ENCODE measurements at places on chromosomes 3 and 15.

DNA sequence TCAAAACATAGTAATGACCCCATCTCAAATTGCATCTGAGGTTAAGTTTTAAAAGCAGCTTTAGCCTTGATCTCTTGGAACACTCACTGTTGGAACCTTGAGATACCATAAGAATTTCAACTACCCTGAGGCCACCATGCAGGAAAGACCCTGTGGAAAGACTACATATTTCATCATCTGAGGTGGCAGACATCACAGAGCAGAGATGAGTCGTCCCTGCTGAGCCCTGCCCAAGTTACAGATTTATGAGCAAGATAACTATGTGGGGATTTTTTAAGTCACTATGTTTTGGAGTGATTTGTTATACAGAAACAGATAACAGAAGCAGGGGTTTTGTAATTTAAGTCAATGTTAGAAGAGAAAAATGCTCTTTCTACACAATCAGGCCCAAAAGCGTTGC, 168.4 kb downstream of the STAC start:
- DNase-seq, result no peak

GRCh38 chr15:99996660-99997059, 263.4 kb upstream of the LYSMD4 start:
- DNase-seq, result no peak

- no peak for DNase-seq
Observed at GRCh38 chr3:28008235-28008634, 233.2 kb upstream of the CMC1 start.

- no peak for DNase-seq
Observed at GRCh38 chr3:62051506-62051905, 321.8 kb downstream of the FEZF2 start.

- no peak for DNase-seq
Observed at GRCh38 chr3:112889357-112889756, 42.7 kb upstream of the CD200R1L start.

DNA sequence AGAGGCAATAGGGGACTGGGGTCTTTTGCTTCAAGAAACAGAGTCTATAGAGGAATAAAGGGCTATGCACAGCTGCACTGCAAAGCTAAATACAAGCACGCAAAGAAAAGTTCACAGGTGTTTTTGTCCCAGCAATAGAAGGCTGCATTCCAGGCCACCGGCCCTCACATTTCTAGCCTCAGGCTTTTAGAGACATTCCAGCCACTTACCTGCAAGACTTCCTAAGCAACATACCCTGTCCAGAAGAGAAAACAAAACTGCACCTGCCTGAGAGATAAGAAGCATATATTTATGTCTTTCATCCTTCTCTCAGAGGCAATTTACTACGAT, 220.5 kb downstream of the OPA1 start:
- DNase-seq, result no peak

DNA sequence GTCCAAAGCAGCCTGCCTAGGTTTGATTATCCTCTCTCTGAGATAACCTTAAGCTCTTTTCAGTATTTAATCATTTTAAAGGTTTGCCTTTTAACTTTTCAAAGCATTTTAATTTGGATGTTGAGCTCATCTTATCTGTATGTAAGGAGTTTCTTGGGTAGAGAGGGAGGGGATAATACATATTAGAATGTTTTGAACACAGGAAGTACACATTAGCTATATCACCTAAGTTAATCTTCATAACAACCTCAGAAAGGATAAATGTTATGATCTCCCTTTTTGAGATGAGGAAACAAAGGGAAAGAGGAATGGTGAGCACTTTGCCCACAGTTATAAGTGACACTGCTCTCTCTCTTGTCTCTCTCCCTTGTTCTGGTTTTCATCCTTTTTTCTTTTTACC, 2.2 kb upstream of the CD47 start:
- no peak for DNase-seq

DNA sequence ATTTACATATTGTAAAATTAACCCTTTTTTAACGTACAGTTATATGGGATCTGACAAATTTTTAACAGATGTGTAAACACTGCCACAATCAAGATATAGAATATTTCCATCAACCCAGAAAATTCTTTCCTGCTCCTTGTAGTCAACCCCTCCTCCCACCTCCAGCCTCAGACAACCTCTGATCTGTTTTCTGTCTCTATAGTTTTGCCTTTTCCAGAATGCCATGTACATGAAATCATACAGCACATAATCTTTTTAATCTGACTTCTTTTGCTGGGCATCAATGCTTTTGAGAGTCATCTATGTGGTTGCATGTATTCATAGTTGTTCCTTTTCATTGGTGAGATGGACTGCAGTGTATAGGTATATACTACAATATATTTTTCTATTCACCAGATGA, 153.0 kb downstream of the SMAD6 start:
- DNase-seq, result no peak

DNA sequence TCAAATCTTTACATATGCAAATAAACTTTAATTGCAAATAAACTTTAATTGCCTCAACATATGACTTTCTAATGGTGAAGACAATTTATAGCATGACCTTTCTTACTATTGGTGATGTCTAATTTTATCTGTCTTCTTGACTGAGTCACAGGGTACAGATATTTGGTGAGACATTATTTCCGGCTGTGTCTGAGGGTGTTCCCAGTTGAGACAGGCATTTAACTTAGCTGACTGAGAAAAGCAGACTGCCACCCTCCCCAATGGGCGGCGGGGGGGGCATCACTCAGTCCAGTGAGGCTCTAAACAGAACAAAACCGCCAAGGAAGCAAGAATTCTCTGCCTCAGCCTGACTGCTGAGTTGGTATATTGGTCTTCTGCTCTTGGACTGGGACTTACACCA, 160.0 kb downstream of the TBL1XR1 start:
- no peak for DNase-seq

DNA sequence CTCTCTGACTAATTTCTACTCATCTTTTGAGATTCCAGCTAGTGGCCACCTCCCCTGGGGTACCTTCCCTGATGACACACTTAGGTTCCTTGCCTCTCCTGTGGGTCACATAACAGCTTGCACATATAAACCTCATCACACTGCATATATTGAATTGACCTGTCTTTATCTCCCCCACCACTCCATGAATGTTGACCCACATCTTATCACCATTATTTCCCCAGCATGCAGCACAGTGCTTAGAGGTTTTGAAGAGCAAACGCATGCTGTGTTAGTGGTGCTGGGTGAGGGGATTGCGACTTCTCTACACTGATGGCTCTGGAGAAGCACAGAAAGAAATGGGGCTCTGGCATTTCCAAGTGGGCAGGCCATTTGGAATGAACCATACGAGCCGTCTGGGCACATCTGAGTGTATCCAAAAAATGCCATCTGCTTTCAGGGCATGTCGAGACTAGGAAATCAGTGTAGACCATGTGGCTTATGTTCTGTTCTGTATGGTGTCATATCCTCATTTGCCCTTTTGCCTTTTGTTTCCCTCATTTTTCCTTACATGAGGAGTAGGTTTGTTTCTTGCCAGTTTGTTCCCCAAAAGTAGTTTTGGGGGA, 333.2 kb upstream of the TRIM42 start:
- no peak for DNase-seq

GRCh38 chr3:117762621-117763037, 1053.0 kb downstream of the TUSC7 start:
- no peak for DNase-seq

DNA sequence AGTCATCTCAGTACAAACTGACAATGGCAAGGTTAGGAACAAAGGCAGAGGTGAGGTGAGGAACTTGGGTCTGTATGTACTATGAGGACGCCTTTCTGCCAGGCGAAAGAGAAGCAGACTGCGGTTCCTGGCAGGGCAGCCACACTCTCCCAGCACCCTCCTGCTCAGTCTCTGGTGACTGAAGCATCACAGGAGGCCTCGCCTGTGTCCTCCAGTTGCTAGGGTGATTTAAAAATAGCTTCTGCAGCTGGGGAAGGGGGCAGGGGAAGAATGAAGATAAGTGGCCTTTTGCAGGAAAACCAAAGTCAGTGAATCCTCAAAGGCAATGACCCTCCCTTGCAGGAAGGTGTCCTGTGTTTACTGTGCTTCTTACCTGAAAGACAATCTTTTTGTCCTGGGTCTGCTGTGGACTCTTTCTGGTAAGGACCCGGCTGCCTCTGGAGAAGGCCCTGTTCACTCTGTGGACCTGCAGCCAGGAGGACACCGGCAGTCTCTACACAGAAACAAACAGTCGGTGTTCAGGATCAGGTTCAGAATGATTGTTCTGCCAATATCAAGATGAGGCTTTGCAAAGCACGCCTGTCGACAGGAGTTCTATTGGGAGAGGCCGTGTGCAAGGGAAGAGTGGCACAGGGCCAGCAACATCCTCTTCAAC, 65.7 kb upstream of the DGKG start:
- no peak for DNase-seq

DNA sequence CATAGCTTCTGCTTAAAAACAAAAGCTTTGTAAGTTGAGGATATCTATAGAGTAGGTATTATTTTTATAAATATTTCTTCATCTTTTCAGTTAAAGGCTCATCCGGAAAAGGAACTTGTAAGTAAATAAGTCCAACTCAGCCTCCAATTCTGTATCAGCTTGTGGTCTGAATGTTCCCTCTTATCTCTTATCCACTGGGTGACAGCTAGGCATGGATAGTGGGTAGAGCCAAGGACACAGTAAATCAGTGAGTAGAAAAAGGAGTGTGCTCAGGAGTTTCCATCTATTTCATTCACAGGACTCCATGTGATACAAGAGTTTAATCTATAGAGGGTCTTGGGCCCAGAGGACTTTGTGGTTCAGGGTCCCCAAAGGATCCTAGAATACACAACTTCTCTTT, 50.9 kb downstream of the FRMD5 start:
- DNase-seq, result no peak

GRCh38 chr3:45605534-45605933, 11.0 kb downstream of the LIMD1 start:
- no peak for DNase-seq

DNA sequence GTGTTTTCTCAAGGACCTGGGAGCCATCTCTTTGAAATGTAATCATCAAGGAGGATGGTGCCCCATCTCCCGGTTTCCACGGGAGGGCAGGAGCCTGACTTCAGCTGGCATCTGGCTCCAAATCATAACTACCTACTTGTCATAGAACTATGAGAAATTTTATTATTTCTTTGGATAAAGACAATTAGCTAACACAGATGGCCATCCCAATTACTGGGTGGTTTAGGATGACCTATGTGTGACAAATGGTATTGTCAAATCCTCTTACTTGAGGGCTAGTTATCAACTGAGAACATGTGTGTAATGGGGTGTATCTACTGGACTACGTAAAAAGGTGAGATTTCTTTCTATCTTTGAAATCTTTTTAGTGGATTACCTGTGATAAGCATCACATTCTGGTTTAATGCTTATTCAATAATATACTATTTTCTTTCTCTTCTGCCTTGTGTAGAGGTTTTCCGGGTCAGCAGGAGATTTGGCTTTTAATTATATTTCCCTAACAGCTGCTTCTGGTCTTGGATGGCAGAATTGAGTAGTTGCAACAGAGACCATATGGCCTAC, 15.3 kb upstream of the PARP14 start:
- no peak for DNase-seq

GRCh38 chr3:62956411-62956810, 81.2 kb upstream of the CADPS start:
- DNase-seq, result no peak

GRCh38 chr3:196778755-196779154, 39.1 kb downstream of the PAK2 start:
- no peak for DNase-seq

DNA sequence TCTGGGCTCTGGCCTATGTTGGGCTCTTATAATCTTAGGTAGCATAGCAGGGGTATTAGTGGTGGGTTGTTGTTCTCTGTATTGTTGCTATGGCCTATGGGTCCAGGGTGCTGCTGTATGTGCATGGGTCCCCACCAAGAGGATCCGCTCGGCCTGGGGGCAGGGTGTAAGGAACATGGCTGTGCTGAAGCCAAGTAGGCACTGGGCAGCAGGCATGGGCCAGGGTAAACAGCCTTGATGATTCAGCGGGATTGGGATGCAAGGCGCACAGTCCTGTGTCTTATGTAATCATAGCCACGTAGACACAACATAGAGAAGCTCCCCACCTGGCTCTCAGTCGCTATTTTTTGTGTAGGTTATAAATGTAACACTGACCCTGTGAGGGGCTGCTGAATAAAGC, 306.9 kb downstream of the ZPLD1 start:
- DNase-seq, result no peak

GRCh38 chr3:67329358-67329757, 325.1 kb downstream of the SUCLG2 start:
- peak; percentile 8 for DNase-seq

DNA sequence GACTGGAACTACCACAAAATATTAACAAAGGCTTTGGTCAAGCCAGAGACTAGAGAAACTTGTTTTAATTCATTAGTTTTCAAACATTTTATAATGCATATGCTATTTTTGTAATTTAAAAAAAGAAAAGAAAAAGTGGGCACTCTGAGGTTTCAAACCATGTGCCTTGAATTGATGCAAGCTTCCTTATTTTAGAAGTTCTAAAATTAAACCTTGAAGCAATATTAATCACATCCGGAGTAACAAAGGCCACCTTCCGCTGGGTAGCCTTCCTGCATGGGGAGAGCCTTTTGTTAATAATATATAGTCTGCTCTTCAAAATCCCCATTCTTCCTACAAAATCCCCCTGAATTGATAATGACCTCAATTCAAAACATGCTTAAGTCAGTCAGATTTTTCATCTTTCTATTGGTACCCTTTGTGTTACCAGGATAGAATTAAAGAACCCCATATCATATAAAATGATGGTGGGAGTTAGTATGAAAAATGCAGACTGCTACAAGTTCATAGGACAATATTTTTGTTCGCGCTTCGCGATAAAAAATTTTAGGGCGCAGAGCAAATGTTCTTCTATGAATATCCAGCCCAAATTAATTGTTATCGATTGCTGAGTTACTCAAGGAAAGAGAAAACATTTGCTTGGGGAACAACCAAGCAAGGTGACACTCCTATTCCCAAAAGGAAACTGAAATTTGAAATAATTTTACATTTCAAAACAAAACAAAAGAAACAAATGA, 30.6 kb downstream of the LDHAL6B start:
- no peak for DNase-seq

DNA sequence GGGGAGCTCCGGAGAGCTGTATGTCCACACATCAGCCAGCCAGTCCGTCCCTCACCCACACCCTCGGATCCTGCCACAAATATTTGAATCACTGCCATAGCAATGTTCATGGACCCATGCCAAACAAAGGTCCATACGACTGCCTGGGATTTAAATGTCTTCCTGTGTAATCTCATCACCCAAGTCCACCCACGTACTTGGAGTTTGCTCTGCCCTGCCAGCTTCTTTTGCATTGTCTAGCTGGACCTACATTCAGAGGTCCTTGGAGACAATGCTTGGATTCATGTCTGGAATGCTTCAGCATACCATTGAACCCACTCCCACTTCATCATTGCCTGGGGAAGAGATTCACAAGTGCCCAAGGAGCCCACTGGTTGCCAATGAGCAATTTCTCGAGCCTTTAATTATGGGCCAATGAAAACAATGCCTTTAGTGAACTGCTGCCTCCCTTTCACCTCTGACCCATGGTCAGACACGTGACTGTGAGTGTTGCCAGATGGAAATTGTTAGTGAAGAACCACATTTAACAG, 90.4 kb upstream of the PHLDB2 start:
- DNase-seq, result no peak

DNA sequence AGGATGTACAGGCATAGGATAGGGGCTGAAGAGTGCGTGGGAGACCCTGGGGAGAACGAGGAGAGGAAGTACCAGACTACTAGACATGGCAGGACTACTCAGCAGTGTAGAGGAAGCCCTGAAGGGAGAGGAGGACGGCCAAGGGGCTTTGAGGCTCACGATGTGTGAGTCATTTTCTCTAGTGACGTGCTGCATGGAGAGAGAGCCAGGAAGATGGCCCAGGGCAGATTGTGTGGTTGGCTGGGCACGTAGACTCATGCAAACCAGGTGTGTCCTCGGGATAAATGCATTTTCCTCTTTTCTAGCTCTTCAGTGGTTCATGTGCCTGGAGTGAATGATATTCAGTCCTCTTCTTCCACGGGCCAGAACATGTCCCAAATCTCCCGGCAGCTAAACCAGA, 115.0 kb upstream of the ABHD17C start:
- DNase-seq, result no peak
